ENCODE measurements at places on chromosomes 4 and X. TPM values are rescaled to one million over a fixed set of nuclear protein-coding genes. Genes with fewer than 3 reads are reported as not detected.

DNA sequence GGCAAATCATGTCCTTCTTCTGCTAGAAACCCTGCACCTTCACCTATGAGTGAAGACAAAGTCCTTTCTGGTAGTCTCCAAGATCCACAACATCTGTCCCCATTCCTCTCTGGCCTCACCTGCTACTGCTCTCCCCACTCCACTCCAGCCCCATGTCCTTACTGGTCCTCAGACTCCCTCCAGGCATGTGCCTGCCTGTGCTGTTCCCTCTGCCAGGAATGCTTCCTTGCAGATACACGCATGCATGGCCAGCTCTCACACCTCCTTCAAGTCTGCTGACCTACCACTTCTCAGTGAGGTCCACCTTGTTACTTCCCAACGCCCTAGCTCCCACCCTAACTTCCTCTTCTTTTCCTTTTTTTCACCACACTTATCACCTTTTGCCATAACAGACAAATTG is 18.1 kb downstream of the HMGB2 start:
- no peak for DNase-seq
- H3K4me3 ChIP-seq, result no peak overlapping the region
- no peaks in the 10 kb centered on the region for H3K36me3 ChIP-seq
- H3K27me3 ChIP-seq, result no peaks in the 10 kb centered on the region

GRCh38 chr4:154018659-154019058 is 229.8 kb upstream of the SFRP2 start:
- H3K27ac ChIP-seq, result no peak overlapping the region
- H3K4me3 ChIP-seq, result no peak overlapping the region
- DNase-seq, result no peak
- peaks cover 43% of the 10 kb centered on the region for H3K27me3 ChIP-seq

GRCh38 chr4:177638871-177639270 is 196.6 kb upstream of the AGA start:
- no peaks in the 10 kb centered on the region for H3K4me1 ChIP-seq
- no peaks in the 10 kb centered on the region for H3K36me3 ChIP-seq
- H3K4me3 ChIP-seq, result no peak overlapping the region
- no peaks in the 10 kb centered on the region for H3K27me3 ChIP-seq
- DNase-seq, result no peak

- H3K4me3 ChIP-seq, result peak overlapping the region; percentile 99
- H3K36me3 ChIP-seq, result no peaks in the 10 kb centered on the region
- H3K4me1 ChIP-seq, result peaks cover 22% of the 10 kb centered on the region
- peak overlapping the region; percentile 58 for H3K27ac ChIP-seq
These were observed 981 bp downstream of the TET2 start for GRCh38 chr4:105147553-105148161.

DNA sequence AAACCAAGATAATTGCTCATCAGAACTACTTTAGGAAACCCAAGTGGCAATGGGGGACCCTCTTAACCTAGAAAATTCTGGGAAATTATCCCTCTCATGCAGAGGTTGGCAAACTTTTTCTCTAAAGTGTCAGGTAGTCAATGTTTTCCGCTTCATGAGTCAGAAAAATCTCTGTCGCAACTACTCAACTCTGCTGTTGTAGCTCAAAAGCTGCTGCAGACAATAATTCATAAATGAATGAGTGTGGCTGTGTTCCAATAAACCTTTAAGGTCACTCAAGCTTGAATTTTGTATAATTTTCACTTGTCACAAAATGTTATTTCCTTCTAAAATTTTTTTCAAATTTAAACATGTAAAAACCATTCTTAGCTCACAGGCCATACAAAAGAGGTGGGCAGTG is 193.4 kb upstream of the MID1 start:
- no peak overlapping the region for H3K27ac ChIP-seq
- H3K4me3 ChIP-seq, result no peak overlapping the region
- no peaks in the 10 kb centered on the region for H3K4me1 ChIP-seq

DNA sequence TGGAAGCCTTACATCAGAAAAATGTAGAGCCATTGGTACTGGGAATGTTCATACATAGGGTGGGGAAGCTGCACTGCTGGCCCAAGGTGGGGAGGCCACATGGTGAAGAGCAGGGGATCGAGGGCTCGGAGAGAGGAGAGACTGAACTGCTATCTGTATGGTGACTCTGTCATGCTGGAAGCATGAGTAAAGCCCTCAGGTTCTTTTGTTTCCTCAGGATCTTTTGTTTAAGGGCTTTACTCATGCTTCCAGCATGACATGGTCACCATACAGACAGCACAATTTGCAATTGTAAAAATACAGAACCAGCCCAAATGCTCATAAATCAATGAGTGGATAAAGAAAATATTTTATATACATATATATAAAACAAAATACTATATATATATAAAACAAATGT is 78.4 kb downstream of the KLF8 start:
- no peaks in the 10 kb centered on the region for H3K4me1 ChIP-seq
- no peak for DNase-seq
- H3K27me3 ChIP-seq, result no peaks in the 10 kb centered on the region
- no peak overlapping the region for H3K4me3 ChIP-seq
- no peak overlapping the region for H3K27ac ChIP-seq

DNA sequence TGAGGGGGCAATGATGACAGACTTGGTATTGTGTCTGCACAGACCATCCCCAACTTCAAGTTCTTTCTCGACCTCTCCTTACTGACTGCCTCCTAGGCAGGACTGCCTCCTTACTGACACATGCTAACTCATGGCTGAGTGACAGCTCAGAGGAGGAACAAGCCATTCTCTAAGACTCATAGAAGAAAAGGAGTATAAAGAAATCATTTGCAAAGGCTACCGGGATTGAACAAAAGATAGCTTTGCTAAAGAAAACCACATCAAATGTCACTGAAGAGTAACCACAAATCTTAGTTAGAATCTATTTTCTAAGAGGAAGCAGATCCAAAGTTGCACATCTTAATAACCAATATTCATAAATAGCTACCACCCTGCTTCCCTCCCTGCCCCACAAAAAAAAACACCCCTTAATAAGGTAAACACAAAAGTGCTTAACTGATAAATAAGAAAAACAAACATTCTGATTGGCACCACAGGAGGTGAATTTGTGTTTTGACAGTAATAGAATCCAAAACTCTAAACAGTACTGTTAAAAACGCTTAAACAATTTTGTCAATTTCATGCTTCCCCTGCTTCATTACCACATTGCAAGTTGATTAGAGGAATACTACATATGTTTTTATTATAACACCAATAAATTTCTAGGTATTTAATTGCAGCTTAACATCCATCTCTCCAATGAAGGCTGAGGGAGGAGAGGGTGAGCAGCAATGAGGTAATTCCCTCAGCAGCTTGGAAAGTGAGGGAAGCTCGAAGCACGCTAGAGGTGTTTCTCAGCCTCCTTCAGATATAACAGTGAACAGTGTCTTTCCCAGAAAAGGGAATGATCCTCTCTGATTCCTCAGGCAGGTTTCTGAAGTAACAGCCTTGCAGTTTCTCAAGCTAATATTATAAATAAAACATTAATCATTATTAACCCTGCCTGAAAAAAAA is 160.0 kb downstream of the HNRNPD start:
- H3K4me3 ChIP-seq, result no peak overlapping the region
- DNase-seq, result no peak
- no peak overlapping the region for H3K27ac ChIP-seq

GRCh38 chr4:184251670-184251980 is 34.0 kb upstream of the ENPP6 start:
- no peak overlapping the region for H3K4me3 ChIP-seq
- H3K36me3 ChIP-seq, result no peaks in the 10 kb centered on the region
- DNase-seq, result no peak

GRCh38 chr4:25913056-25913850 is 767 bp upstream of the SMIM20 start:
- H3K4me3 ChIP-seq, result peak overlapping the region; percentile 96
- peaks cover 12% of the 10 kb centered on the region for H3K4me1 ChIP-seq
- H3K27ac ChIP-seq, result no peak overlapping the region

DNA sequence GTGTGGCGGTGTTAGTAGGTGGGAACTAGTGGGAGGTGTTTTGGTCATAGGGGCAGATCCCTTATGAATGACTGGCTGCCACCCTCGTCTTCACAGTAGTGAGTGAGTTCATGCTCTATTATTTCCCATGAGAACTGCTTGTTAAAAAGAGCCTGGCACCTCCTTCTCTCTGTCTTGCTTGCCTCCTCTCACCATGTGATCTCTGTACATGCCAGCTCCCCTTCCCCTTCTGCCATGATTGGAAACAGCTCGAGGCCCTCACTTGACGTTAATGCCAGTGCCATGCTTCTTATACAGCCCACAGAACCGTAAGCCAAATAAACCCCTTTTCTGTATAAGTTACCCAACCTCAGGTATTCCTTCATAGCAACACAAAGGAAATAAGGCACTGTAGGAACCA is 21.7 kb downstream of the PNMA6F start:
- no peak for DNase-seq
- H3K4me1 ChIP-seq, result no peaks in the 10 kb centered on the region
- no peak overlapping the region for H3K27ac ChIP-seq
- H3K4me3 ChIP-seq, result no peak overlapping the region
- no peaks in the 10 kb centered on the region for H3K36me3 ChIP-seq

GRCh38 chrX:140589657-140590056 is 84.8 kb upstream of the SOX3 start:
- no peak for DNase-seq
- H3K4me3 ChIP-seq, result no peak overlapping the region
- H3K27me3 ChIP-seq, result peaks cover 16% of the 10 kb centered on the region
- no peak overlapping the region for H3K27ac ChIP-seq
- no peaks in the 10 kb centered on the region for H3K4me1 ChIP-seq
- H3K36me3 ChIP-seq, result no peaks in the 10 kb centered on the region

GRCh38 chr4:21769404-21770147 is 179.0 kb downstream of the KCNIP4 start:
- H3K36me3 ChIP-seq, result no peaks in the 10 kb centered on the region
- peak overlapping the region; percentile 67 for H3K27ac ChIP-seq
- H3K27me3 ChIP-seq, result peaks cover 14% of the 10 kb centered on the region
- no peak overlapping the region for H3K4me3 ChIP-seq

GRCh38 chrX:45824471-45824870 is 623.8 kb upstream of the DIPK2B start:
- peaks cover 33% of the 10 kb centered on the region for H3K4me1 ChIP-seq
- H3K36me3 ChIP-seq, result peaks cover 45% of the 10 kb centered on the region
- DNase-seq, result peak; percentile 96

GRCh38 chrX:73262991-73263390 is 48.3 kb upstream of the NAP1L2 start:
- H3K4me1 ChIP-seq, result no peaks in the 10 kb centered on the region
- no peak overlapping the region for H3K27ac ChIP-seq
- H3K36me3 ChIP-seq, result no peaks in the 10 kb centered on the region
- no peak overlapping the region for H3K4me3 ChIP-seq

DNA sequence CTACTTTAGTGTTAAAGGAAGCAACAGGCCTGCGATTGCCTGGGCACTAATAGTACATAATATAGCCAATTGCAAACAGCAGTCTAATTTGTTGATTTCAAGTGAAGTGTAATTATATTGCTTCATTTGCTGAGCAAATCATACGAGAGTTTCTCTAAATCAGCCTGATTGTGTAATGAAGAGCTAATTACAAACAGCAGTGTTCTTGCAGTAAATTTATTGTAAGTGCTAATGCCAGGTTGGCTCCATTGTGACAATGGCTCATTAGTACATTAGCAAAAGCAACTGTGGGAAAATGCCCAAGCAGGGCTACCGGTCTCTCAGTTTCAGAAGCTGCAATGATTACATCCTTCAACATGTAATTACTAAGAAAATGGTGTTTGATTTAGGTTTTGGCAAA is 591.5 kb downstream of the GALNTL6 start:
- no peaks in the 10 kb centered on the region for H3K36me3 ChIP-seq
- DNase-seq, result no peak
- H3K27me3 ChIP-seq, result 0 out of 2 replicates have a peak, but pooled peaks cover 4% of the 10 kb centered on the region
- H3K4me3 ChIP-seq, result no peak overlapping the region
- H3K4me1 ChIP-seq, result no peaks in the 10 kb centered on the region

GRCh38 chrX:63652086-63652765 is 132.8 kb downstream of the ARHGEF9 start:
- no peaks in the 10 kb centered on the region for H3K36me3 ChIP-seq
- no peaks in the 10 kb centered on the region for H3K27me3 ChIP-seq
- H3K4me1 ChIP-seq, result no peaks in the 10 kb centered on the region

GRCh38 chr4:151862766-151863165 is 102.0 kb upstream of the GATB start:
- H3K36me3 ChIP-seq, result no peaks in the 10 kb centered on the region
- no peaks in the 10 kb centered on the region for H3K4me1 ChIP-seq
- H3K27me3 ChIP-seq, result no peaks in the 10 kb centered on the region
- DNase-seq, result peak; percentile 34

GRCh38 chrX:19695884-19696283 is 180.6 kb upstream of the MAP3K15 start:
- no peaks in the 10 kb centered on the region for H3K27me3 ChIP-seq
- H3K36me3 ChIP-seq, result no peaks in the 10 kb centered on the region
- 0 out of 2 replicates have a peak overlapping the region, but pooled peaks have one; percentile 18 for H3K27ac ChIP-seq
- H3K4me1 ChIP-seq, result peaks cover 37% of the 10 kb centered on the region
- no peak overlapping the region for H3K4me3 ChIP-seq

- no peak overlapping the region for H3K4me3 ChIP-seq
- H3K27me3 ChIP-seq, result 0 out of 2 replicates have a peak, but pooled peaks cover 7% of the 10 kb centered on the region
- DNase-seq, result no peak
- no peaks in the 10 kb centered on the region for H3K36me3 ChIP-seq
- no peak overlapping the region for H3K27ac ChIP-seq
- H3K4me1 ChIP-seq, result no peaks in the 10 kb centered on the region
These were observed 314.6 kb upstream of the CASK start for GRCh38 chrX:42237956-42238355.

- no peaks in the 10 kb centered on the region for H3K36me3 ChIP-seq
- peaks cover 26% of the 10 kb centered on the region for H3K4me1 ChIP-seq
- H3K4me3 ChIP-seq, result no peak overlapping the region
- no peaks in the 10 kb centered on the region for H3K27me3 ChIP-seq
- H3K27ac ChIP-seq, result peak overlapping the region; percentile 95
These were observed 32.3 kb downstream of the GAB3 start for GRCh38 chrX:154718616-154719015.

DNA sequence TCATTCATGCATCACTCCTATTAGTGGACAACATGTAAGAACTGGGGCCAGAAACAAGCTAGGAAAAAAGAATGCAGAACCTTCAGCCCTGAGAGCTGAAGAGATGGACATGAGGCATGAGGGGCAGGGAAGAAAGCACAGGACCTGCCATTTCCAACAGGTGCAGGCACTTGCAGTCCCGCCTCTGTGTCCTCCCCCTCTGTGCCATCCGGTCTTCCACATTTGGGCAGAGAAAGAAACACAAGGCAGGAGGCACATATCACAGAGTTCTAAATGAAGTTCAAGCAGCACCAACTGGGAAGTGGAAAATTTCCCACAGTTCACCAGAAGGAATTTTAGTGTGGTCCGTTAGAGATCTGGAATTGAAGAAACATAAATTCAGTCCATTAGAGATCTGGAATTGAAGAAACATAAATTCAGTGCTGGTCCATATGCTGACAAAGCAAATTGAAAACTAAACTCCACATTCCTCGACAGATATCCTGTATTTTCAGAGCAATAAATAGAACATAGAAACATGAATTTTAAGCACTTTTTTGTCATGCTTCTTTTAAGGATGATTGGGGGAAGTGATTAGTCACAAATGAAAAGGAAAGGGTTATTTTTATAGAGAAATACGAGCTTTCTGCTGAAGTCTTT is 57.2 kb upstream of the DAPP1 start:
- no peaks in the 10 kb centered on the region for H3K36me3 ChIP-seq
- H3K4me3 ChIP-seq, result no peak overlapping the region
- DNase-seq, result no peak
- no peaks in the 10 kb centered on the region for H3K27me3 ChIP-seq

GRCh38 chr4:112736718-112737135 is 99.8 kb downstream of the LARP7 start:
- DNase-seq, result no peak
- H3K4me3 ChIP-seq, result no peak overlapping the region
- no peaks in the 10 kb centered on the region for H3K36me3 ChIP-seq
- H3K27ac ChIP-seq, result no peak overlapping the region

The ART3 gene
- not detected for total RNA-seq

The CENPU gene
- 27.6 TPM for total RNA-seq

The CHIC2 gene
- total RNA-seq, result 52.3 TPM

The HTN1 gene
- not detected for total RNA-seq

The PCSK1N gene
- 177 TPM for total RNA-seq

The CSAG3 gene
- total RNA-seq, result not detected

The F8A2 gene
- not detected for total RNA-seq

The ZFYVE28 gene
- 6.3 TPM for total RNA-seq

The ARSJ gene
- total RNA-seq, result 16.4 TPM

Data from PC-3 (cell line).